Ecto neural progenitor cell (in vitro differentiated cells): ENCODE measurements at places on chromosomes 11 and 22.
A peak's percentile ranks its signal among the peaks of the same experiment; 100 is the strongest.

DNA sequence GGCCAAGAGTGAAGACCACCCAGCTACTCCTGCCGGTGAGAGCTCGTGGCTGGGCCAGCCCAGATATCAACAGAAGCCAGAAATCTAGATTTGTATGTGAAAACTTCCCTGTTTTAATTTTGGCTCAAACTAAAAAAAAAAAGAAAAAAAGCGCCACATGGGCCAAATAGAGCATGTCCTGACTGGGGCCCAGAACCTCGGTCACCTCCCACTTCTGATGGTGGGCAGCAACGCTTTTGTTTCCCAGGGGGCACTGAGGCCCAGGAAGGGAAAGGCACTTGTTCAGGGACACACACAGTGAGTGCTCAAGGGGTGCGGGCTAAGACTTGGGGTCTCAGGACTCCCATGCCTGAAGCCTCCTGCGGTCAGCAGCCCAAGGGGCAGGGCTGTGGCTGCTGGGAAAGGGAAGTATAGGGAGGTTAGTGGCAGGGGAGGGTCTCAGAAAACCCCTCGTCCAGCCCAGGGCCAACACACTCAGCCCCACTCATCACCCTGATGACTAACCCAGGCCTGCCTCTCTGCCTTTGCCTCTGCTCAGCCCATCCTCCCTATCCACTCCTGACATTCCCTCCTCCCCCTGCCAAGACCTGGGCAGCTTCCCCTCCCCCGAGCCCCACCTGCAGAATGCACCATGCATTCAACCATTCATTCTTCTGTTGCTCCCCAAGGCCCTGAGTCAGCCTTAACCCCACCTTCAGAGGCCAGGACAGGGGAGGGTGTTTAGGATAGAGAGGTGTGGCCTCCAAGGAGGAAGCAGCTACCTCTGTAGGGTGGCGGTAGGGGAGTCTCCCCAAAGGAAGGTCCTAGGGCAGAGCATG lies 30.0 kb upstream of the TCF20 start:
- no peak for DNase-seq

DNA sequence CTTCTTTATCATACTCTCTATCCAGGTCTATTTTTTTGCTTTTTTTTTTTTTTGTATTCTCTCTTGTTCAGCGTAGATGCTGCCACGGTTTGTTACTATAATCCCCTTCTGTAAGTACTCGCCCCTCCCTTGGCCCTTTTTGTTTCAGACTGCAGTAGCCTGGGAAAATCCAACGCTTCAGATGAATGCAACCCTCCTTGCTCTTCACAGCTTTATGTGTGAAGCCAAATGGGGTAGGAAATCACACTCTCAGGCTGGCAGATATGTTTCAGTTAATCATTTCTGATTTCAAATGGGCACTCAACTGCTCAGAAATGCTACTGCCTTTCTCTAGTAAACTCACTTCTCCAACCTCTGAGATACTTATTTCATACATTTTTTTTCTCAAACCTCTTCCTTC lies 149.1 kb downstream of the LARGE1 start:
- DNase-seq: no peak

DNA sequence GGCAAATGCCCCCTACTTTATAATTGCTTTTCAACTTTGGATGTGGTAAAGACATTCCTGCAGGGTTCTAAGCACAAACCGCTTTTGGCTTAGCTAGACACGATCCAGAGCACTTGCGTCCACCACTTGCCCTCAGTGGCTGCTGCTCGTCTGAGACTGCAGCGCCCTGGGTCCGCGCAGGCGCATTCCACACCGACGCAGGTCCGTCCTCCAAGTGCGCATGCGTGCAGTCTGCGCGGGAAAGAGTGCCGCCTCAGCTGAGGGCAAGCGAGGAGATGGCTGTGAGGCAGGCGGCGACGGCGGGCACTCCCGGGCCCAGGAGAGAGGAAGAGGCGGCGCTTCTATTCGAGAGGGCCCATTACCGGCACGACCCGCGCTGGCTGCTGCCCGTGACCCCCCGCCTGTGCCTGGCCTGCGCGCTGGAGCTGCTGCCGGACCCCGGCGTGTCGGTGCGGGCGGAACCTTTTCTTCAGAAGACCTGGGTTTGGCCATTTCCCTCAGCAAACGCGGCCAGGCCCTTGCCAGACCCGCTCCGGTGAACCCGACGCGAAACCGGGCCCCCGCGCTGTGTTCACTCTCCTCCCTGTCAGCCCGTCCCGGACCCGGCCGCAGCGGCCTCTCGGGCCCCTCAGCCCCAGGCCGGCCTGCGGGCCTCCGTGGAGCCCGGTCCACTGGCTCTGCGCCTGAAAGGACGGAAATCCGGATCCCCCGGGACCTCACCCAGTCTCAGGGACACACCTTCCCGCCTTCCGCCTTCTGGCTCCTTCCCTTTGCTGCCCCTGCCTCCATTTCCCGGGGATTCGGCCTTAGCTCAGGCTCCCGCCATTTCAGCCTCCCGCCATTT lies at the start of gene MEI1:
MEI1 (plus strand) TSS at position 240 of the 844 bp plus-strand sequence; CDS start at position 276, 36 bp downstream.
- peak; percentile 67 for DNase-seq

DNA sequence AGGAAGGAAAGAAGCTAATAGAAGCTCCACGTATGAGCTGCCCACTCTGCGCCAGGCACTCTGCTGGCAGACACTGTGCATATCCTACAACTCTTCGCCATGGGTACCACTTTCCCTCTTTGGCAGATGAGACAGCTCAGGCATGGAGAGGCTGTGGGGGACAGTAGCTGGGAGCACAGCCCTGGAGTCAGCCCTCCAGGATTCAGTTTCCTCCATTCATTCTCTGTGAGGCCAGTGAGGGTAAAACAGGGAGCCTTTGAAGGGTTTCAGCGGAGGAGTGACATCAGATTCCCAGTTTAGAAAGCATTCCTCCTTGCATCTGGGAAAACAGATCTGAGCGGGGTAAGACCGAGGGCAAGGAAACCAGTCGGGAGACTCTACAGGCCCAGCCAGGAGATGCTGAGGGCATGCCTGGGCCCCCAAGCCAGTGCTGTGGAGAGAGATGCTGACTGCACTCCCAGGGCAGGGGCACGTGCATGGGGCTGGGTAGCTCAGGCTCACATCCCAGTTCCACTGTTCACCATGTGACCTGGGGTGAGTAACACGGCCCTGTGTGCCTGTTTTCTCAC lies 58.3 kb upstream of the EMID1 start:
- peak; percentile 45 for DNase-seq

GRCh38 chr11:82305123-82305522 lies 428.5 kb downstream of the FAM181B start:
- DNase-seq: no peak

DNA sequence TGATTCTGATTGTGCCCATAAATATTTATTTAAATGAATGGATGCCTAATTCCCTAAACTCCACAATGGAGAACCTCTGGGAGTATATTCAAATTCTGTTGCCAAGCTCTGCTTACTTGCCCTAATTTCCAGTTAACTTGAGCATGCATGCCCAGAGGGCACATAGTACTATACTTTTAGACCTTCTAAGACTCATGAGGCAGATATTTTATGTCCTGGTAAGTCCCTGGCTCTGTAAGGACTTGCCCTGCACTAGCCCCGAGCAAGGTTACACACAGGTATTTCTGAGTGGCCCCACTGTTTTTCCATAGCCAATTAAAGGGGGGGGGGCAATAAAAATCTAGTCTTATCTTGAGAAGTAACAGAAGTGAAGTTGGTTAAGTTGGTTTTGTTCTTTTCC lies 21.1 kb upstream of the CAPRIN1 start:
- DNase-seq: no peak

DNA sequence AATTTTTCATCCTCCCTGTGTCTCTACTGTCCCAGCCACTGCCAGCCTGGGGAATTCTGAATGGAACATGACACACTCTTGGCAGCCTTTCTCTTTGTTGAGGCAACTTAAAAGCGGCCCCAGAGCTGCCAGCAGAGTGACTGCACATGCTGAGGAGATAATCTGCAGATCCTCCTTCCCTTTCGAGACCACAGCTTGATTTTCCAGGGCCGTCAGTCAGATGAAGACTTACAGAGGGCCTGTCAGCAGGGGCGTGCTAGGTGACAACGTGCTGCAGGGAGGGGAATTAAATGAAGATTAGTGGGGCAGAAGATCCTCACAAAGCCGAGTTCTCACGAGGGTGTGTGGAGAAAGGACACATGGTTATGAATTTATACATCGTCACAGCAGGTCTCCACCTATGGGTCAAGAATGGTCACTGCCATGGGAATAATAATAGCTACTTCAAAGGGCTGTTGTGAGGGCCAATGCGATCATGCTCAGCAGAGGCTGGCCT lies 193.5 kb upstream of the PITPNB start:
- DNase-seq: peak; percentile 78

- no peak for DNase-seq
Measured at GRCh38 chr22:47547239-47547661, 784.8 kb downstream of the TBC1D22A start.

- DNase-seq: no peak
Measured at GRCh38 chr22:27866135-27867084, 52.6 kb downstream of the PITPNB start.

DNA sequence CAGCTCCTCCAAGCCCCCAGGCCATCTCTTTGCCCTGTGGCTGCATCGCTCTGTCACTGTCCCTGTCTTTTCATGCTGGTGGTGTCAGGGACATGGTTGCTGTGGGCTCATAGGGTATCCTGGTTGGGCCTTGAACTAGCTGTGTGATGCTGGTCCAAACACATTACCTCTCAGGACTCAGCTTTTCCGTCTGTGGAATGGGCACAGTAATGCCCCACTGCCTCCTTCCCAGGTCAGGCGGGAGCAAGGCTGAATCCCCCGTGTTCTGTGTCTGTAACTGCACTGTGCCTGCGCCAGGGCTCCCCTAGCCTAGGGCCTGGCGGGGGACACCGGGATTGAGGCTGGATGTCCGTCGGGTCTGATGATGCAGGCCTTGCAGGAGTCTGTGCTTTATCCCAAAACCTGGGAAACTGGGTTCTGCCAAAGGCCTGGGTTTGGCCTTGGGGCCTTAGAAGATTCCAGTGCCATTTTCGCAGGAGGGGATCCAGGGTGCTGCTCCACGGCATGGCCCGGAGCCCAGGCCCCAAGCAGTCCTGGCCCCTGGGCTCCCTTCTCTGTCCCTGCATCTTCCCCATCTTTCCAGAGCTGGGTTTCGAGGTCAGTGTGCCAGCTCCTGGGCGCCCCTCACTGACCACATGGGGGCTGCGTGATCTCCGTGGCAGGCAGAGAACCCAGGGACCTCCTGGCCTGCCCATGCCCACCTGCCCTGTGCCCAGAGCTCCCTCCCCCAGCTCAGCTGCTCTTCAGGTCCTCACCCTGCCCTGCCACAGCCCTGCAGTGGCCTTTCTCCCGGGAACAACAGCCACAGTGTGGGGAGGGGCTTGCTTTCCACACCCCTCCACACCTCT lies 32.7 kb upstream of the CELSR1 start:
- DNase-seq: no peak

DNA sequence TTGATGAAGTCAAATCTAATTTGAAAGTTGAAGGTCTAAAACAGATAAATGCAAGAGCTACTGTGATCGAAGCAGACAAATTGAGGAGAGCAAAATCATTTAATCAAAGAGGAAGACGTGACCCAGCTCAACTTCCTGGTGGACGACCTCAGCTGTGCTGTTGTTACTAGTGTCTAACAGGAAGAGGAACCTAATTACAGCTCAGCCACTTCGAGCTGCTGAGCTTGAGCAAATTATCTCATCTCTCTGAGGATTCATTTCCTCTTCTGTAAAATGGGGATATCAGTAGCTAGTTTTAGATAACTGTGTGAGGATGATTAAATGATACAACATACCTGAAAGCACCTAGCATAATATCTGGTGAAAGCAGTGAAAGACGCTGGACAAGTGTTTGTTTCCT lies 48.6 kb upstream of the OLFML1 start:
- no peak for DNase-seq

- no peak for DNase-seq
Measured at GRCh38 chr11:25775603-25776002, 556.3 kb upstream of the ANO3 start.

DNA sequence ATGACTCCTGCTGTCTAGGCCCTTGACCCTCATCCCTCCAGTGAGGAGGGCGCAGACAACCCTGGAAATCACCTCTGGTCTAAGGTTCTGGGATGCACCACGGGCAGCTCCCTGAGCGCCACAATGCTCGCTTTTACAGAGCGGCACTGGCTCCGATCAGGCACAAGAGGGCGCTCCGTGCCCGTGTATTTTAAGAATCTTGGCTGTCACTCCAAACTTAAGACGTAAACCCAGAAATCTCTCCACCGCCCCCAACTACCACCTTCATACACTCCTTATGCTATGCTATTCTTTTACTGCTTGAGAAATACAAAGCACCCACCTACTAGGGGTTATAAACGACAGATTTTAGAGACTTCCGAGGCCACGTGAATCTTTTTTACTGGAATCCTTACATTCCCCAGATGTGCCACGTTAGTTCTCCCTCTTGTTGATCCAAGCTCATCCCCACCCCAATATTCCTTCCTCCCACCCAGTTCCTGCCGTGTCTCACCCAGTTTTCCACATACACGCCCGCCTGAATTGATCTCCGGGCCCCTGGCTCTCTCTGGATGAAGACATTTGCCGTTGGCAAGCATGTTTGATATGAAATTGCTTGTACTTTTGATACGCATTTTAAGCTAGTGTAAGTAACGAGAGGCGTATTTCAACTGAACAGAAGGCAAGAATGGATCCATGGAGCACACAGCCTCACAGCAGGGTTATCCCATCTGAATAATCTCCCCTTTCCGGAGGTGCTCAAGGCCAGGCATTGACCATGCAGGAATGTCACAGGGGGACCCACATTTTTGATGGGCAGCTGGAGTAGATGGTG lies 453.5 kb downstream of the OPCML start:
- DNase-seq: peak; percentile 78

DNA sequence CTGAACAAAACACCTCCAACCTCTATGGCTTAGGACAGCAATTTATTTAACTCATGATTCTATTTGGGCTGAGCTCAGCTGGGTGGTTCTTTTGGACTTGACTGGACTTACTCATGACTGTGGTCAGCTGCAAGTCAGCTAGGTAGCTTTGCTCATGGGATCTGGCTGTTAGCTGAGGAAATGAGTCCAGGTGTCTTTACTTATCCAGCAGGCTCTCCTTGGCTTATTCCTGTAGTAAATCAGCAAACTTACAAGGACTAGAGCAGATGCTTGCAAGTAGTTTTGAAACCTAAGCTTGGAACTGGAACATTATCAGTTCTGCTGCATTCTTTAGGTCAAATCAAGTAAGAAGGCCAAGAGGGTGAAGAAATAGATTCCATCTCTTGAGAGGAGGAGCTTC lies 8.0 kb upstream of the HIKESHI start:
- DNase-seq: no peak

DNA sequence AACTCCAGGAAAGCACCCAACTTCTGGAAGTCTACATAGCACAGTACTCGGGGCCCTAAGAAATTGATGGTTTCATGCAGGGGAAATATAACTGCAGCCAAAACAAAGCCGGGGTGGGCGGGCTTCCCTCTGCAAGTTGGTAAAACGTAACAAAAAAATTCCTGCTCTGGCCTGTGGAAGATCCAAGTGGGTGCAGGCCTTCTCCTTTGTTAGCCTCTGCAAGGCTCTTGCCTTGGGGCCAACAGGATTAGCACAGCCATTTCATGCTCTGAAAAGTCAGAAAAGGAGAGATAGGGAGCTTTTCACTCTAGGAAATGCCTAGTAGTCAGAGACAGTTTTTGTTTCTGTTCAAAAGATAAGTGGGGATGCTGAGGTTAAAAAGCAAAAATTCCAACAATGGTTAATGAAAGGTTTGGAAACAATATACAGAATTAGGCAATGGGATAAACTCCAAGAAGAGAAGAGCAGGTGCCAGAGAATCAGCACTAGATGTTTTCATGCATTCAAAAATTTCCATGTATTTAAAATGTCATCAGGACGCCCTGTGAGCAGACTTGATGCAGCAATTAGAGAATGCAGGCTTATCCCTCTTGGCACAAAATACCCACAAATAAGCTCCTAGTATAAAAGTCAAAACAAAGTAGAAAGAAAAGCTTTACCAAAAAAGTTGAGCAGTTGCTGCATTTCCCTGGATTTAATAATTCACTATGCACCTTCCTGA lies 72.3 kb upstream of the CHRM4 start:
- peak; percentile 76 for DNase-seq
